T-cell (primary cell): ENCODE measurements at places on chromosomes 3 and 15.

DNA sequence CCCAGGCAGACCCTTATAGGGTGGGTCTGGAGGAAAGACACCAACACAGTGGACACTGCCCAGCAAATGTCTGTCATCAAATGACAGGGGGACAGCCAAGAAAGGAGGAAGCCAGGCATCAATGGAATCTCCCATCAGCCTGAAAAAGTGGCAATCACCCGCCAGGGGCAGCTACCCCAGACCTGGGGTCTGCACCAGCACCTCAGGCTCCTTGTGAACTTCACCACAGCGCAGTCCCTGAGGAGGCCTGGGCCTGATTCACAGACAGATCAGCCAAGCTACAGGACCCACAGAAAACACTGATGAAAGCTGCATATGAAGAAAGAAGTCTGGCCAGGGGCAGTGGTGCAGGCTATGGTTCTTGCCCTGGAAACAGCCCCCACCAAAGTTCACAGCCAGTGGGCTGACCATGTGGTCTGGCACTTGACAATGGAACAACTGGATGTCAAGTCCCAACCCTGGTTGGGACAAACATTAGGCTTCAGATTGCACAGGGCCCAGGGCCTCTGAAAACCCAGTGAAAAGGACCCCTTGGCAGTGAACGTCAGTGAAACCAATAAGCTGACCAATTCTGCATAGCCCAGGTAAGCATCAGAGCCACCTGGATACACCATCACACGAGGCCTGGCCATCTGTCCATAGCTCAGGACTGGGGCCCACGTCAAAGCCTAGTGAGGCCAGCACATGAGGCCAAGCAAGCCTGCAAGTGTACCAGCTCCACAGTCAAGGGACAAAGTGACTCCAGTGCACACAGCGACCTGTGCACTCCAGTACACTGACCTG, 29.1 kb downstream of the ALS2CL start:
- no peak overlapping the region for H3K4me3 ChIP-seq
- DNase-seq, result no peak
- H3K36me3 ChIP-seq, result no peaks in the 10 kb centered on the region
- no peaks in the 10 kb centered on the region for H3K27me3 ChIP-seq
- H3K4me1 ChIP-seq, result no peaks in the 10 kb centered on the region

DNA sequence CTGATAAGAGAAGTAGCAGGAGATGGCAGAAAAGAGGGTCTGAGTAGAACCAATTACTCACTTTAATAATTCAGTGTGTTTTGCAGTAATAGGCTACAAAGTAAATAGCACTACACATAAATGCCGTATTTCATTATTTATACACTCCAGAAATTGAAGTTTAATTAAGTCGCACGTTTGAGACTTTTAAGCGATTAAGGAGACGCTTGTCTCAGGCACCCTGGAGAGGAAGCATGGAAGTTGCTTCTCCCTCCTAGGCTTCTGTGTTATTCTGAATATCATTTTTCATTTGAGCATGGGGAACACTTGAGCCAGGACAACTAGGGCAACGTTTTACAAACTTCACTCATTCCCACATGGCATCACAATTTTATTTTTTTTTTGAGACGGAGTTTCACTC, 12.2 kb downstream of the GXYLT2 start:
- DNase-seq, result no peak
- H3K4me1 ChIP-seq, result no peaks in the 10 kb centered on the region
- peaks cover 11% of the 10 kb centered on the region for H3K27me3 ChIP-seq

DNA sequence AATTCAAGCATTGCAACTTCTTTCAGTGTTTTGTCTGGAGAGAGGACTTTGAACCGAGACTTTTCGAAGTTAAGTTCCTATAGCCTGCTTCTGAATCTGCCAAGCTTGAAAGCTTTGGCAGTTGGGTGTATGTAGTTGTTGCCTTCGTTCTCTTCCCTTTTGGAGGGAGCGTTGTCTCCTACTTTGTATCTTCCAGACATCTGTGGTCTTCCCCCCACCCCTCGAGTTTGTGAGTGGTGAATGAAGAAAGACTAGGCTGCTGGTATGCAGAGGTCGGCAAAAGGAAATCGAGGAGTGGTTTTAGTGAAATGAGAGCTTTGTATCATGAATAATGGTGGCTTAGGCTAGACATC, 1.3 kb downstream of the CTNNB1 start:
- peaks cover 20% of the 10 kb centered on the region for H3K4me1 ChIP-seq
- peak overlapping the region; percentile 99 for H3K4me3 ChIP-seq
- no peak for DNase-seq
- no peaks in the 10 kb centered on the region for H3K27me3 ChIP-seq

DNA sequence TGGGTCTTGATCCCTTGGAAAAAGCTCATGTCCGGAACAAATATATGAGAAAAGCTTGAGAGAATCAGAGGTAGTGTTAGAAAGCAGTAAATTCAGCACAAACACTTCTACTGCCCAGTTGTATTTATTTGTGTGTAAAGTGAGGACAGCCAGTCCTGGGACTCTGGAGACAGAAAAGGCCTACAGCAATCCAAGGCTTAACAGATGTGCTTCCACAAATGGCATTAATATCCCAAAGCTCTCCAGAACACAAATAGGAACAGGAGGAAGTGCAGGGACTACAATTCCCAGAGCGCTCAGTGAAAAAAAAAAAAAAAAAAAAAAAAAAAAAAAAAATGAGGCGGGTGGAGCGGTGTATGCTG, 390 bp upstream of the AP2M1 start:
- H3K4me1 ChIP-seq, result peaks cover 43% of the 10 kb centered on the region
- peaks cover 29% of the 10 kb centered on the region for H3K36me3 ChIP-seq
- H3K27ac ChIP-seq, result peak overlapping the region; percentile 36
- no peaks in the 10 kb centered on the region for H3K27me3 ChIP-seq
- no peak overlapping the region for H3K4me3 ChIP-seq

DNA sequence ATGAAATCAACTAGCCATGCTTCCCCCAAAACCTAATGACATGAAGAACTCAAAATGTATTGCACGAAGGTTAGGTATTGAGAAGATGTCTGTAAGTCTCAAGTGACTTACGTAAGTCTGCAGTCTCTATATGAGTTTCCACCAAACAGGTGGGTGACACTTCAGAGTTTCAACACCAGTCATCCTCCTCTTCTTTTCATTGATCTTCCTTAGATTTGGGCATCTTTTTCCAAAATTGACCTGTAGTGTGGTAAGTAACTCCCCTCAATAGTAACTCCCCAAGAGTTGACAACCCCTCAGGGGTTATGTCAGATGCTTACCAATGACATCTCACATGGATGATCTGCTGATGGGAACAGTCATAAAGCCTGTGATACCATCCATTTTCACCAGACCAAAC, 46.1 kb downstream of the GPR176 start:
- no peak for DNase-seq
- no peaks in the 10 kb centered on the region for H3K36me3 ChIP-seq
- no peak overlapping the region for H3K27ac ChIP-seq
- no peak overlapping the region for H3K4me3 ChIP-seq

GRCh38 chr3:136544532-136544931, 207.6 kb downstream of the STAG1 start:
- H3K4me3 ChIP-seq, result no peak overlapping the region
- no peaks in the 10 kb centered on the region for H3K36me3 ChIP-seq
- H3K4me1 ChIP-seq, result no peaks in the 10 kb centered on the region
- DNase-seq, result no peak

GRCh38 chr15:97525809-97526208, 434.7 kb upstream of the ARRDC4 start:
- H3K27ac ChIP-seq, result no peak overlapping the region
- no peaks in the 10 kb centered on the region for H3K4me1 ChIP-seq
- H3K4me3 ChIP-seq, result no peak overlapping the region
- H3K36me3 ChIP-seq, result no peaks in the 10 kb centered on the region
- no peak for DNase-seq
- no peaks in the 10 kb centered on the region for H3K27me3 ChIP-seq

- H3K4me1 ChIP-seq, result peaks cover 67% of the 10 kb centered on the region
- no peaks in the 10 kb centered on the region for H3K27me3 ChIP-seq
- no peaks in the 10 kb centered on the region for H3K36me3 ChIP-seq
- peak overlapping the region; percentile 58 for H3K27ac ChIP-seq
Measured at GRCh38 chr3:10185804-10186762, 21.4 kb downstream of the IRAK2 start.

DNA sequence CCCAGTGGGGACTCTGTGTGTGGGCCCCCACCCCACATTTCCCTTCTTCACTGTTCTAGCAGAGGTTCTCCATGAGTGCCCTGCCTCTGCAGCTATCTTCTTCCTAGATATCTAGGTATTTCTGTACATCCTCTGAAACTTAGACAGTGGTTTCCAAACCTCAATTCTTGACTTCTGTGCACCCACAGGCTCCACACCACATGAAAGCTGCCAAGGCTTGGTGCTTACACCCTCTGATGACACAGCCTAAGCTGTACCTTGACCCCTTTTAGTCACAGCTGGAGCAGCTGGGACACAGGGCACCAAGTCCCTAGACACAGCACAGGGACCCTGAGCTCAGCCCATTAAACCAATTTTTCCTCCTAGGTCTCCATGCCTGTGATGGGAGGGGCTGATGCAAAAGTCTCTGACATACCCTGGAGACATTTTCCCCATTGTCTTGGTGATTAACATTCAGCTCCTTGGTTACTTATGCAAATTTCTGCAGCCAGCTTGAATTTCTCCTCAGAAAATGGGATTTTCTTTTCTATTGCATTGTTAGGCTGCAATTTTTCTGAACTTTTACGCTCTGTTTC, 304.5 kb downstream of the OTOL1 start:
- no peaks in the 10 kb centered on the region for H3K36me3 ChIP-seq
- DNase-seq, result no peak
- no peaks in the 10 kb centered on the region for H3K27me3 ChIP-seq
- no peaks in the 10 kb centered on the region for H3K4me1 ChIP-seq
- no peak overlapping the region for H3K4me3 ChIP-seq

- H3K36me3 ChIP-seq, result no peaks in the 10 kb centered on the region
- H3K27ac ChIP-seq, result no peak overlapping the region
- no peak for DNase-seq
- H3K27me3 ChIP-seq, result peaks cover 22% of the 10 kb centered on the region
- no peak overlapping the region for H3K4me3 ChIP-seq
Measured at GRCh38 chr3:45173776-45174175, 27.6 kb upstream of the CDCP1 start.

DNA sequence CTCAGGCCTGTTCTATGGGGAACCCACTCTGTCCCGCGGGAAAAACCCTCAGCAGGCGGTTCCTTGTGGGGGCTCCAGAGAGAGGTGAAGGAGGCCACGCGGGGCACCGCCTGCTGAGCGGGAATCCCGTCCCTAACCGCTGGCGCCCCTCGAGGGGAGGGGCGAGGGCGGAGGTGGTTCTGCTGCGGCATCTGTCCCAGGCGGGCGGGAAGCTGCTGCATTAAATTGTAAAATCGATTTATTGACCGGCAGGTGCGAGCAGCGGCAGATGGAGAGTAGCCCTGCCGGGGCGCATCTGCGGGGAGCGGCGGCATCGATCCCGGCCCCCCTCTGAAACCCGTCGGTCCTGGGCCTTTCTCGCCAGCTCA, 3.7 kb upstream of the DLL4 start:
- H3K36me3 ChIP-seq, result no peaks in the 10 kb centered on the region
- H3K4me1 ChIP-seq, result peaks cover 53% of the 10 kb centered on the region
- no peak for DNase-seq
- peaks cover 3% of the 10 kb centered on the region for H3K27me3 ChIP-seq
- no peak overlapping the region for H3K27ac ChIP-seq

- no peak overlapping the region for H3K4me3 ChIP-seq
- no peaks in the 10 kb centered on the region for H3K27me3 ChIP-seq
- no peak overlapping the region for H3K27ac ChIP-seq
- no peaks in the 10 kb centered on the region for H3K36me3 ChIP-seq
- H3K4me1 ChIP-seq, result no peaks in the 10 kb centered on the region
Measured at GRCh38 chr15:56752986-56753385, 19.7 kb upstream of the ZNF280D start.

DNA sequence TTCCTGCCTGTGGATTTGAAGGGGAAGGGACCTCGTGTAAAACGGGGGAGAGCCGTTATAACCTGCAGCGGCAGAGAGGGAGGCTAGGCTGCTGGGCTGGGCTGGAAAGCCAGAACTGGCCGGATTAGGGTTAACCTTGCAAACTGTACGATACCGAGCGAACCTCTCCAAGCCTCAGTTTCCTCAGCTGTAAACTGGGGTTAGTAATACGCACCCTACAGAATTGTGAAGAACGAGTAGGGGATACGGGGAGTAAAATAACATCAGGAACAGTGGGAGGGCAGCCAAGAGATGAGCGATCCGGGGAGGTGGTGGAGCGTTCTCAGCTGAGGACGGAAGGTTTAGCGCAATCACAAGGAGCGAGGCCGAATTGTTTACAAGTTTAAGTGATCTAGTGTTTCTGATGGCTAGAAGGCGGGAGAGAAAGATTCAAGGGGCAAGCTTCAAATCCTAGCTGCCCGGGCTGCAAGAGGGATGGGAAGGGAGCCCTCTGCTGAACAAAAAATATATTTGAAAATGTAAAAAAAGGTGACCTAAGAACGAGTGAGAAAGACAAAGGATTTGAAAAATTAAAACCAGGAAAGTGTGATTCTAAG, 768 bp upstream of the SEMA5B start:
- no peaks in the 10 kb centered on the region for H3K36me3 ChIP-seq
- peaks cover 23% of the 10 kb centered on the region for H3K4me1 ChIP-seq
- peak overlapping the region; percentile 42 for H3K4me3 ChIP-seq
- no peak overlapping the region for H3K27ac ChIP-seq
- H3K27me3 ChIP-seq, result peaks cover 64% of the 10 kb centered on the region
- DNase-seq, result no peak

GRCh38 chr3:47568901-47569300, 9.8 kb downstream of the CSPG5 start:
- no peak overlapping the region for H3K4me3 ChIP-seq
- peaks cover 12% of the 10 kb centered on the region for H3K27me3 ChIP-seq
- no peak for DNase-seq
- no peaks in the 10 kb centered on the region for H3K4me1 ChIP-seq
- H3K27ac ChIP-seq, result no peak overlapping the region

GRCh38 chr15:27237319-27237939, 266.4 kb downstream of the GABRG3 start:
- H3K4me3 ChIP-seq, result no peak overlapping the region
- H3K4me1 ChIP-seq, result no peaks in the 10 kb centered on the region
- no peak for DNase-seq

DNA sequence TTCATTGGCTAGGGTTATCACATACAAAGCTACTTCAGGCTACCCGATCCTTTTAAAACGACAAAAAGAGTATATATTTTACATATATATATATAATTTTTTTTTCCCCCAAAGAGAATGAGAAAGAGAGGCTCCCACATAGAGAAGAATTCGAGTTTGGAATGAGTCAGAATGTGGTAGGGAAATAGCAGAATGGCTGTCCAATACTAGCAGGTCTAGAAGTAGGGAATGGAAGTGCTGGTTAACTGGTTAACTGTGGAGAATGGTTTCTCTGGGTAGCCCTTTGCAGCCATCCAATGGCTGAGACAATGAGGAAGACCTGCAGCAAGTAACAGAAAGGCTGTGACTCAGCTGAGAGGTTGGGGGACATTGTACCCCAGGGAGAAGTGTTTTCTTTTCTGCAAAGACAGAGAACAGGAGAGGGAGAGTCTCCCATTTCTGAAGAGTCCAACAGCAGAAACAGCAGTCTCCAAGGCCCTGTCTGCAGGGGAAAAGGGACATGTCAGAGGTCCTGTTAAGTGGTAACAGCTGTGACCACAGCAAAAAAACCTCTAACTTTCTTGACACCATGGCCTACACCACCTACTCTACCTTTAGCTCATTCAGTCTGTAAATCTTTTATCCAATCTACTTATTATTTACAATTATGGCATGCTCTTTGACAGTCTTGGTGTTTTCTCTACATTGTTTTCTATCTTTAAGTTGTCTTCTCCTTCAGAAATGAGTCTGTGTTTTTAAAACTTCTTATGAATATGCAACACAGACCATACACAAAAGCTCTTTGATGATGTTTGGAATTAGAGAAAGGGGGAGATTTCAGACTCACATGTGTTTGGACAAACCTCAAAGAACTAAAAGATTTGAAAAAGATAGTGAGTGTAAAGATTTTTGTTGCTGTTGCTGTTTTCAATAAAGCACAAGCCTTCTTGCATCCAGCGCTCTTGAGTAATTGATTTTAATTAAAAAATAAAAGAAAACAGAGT, 116.1 kb upstream of the SLC7A14 start:
- no peak for DNase-seq
- H3K4me1 ChIP-seq, result no peaks in the 10 kb centered on the region
- no peak overlapping the region for H3K27ac ChIP-seq
- H3K27me3 ChIP-seq, result peaks cover 4% of the 10 kb centered on the region
- no peaks in the 10 kb centered on the region for H3K36me3 ChIP-seq
